ENCODE measurements at places on chromosomes 16 and 17.

GRCh38 chr17:57676543-57676942 lies 68.6 kb downstream of the CCDC182 start:
- DNase-seq: no peak

- no peak for DNase-seq
Observed at GRCh38 chr16:88678224-88678979, 7.9 kb downstream of the SNAI3 start.

DNA sequence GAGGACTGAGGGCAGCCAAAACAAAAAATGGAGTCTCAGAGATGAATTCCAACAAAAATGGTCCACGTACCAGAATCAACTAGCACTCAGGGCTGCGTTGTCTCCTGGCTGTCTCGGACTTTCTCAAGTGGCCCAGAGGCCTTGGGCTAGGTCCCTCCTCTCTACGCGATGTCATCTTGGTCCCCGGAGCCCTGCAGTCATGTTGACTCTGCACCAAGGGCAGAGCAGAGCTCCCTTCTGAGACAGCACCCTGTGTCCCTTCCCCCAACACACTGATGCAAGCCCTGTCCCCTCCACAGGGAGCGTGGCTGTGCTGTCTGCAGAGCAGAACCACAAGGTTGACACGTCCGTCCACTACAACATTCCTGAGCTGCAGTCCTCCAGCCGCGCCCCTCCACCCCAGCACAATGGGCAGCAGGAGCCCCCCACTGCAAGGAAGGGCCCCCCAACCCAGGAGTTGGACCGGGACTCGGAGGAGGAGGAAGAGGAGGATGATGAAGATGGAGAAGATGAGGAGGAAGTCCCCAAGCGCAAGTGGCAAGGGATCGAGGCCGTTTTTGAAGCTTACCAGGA lies 20.8 kb downstream of the GINS2 start:
- no peak for DNase-seq

DNA sequence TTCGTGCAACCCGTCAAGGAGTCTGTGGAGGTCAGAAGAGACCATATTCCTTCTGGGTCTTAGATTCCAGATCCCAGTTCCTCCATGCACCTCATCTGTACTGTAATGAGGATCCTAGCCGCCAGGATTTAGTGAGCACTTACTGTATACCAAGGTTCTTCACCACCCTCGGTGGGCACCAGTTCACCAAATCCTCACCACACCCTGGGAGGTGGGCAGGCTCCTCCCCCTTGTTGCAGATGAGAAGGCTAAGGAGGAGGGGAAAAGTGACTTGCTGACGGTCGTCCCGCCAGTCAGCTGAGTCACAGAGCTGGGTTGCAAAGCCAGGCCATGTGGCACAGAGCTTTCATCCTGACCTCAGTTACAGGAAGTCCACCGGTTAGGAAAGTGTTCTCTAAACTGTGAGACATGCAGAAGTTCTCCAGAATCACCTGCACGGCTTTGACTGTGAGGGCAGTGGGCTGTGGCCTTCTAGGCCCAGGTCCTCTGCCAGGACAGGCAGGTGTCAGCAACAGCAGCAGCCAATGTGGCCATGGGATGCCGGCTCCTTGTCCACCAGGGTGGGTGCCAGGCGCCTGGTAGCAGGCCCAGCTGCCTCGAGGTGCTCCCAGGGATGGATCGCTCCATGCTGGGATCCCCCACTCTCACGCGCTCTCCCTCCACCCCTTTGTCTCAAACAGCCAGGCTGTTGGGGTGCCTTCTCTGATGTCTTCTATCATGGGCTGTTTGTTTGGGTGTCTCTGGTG lies 240.3 kb upstream of the GSE1 start:
- no peak for DNase-seq

DNA sequence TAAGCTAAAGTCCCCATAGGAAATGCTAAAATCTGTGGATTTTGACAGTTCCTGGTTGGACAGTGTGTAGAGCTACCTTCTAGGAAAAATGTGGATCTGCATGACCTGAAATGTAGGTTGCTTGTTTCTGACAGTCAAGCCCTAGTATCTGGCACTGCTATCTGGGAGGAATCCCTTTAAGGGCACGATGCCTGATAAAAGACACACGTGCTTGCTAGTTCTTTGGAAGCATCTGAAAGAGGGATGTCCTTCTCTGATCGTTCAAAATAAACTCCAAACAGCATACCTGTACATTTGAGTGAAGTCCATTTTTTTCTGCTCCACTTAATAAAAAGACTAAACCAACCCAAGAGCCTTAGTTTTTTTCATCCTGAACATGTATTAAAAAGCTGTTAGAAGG lies 101.3 kb downstream of the CDK5R1 start:
- no peak for DNase-seq

DNA sequence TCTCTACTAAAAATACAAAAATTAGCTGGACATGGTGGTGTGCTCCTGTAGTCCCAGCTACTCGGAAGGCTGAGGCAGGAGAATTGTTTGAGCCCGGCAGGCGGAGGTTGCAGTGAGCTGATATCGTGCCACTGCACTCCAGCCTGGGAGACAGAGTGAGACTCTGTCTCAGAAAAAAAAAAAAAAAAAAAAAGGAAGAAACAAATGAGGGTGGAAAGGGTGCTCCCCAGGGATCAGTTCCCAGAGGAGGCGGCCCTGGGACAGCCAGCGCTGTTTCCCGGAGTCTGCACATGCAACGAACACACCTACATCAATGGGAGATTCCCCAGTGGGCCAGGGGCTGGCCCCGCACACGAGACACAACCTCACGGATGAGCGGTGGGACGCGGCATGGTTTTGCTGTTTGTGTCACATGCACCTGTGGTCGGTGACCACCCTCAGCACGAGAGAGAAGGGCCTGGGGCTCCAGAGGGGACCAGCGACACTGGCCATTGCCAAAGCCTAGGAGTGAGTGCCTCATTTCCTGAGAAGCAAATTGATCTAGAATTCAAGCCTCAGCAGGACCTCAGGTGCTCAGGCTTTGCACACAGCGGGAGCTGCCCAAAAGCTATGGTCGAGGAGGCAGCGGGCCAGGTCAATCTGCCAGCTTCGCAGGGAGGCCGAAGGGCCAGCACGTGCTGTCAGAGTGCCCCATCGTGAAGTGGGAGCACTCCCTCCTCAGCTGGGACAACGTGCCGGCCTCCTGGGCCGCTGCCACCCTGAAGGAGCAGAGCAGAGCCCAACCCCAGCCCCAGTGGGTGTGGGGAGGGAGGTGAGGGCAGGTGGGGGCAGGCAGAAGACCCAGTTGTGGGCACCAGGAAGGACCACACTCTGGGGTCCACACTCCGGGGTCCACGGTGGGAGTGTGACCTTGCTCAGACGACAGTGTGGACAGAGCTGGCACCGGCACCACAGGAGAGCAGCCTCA lies 13.8 kb upstream of the WDR45B start:
- DNase-seq: no peak

- no peak for DNase-seq
Observed at GRCh38 chr17:75755205-75755901, 9.6 kb downstream of the GALK1 start.

DNA sequence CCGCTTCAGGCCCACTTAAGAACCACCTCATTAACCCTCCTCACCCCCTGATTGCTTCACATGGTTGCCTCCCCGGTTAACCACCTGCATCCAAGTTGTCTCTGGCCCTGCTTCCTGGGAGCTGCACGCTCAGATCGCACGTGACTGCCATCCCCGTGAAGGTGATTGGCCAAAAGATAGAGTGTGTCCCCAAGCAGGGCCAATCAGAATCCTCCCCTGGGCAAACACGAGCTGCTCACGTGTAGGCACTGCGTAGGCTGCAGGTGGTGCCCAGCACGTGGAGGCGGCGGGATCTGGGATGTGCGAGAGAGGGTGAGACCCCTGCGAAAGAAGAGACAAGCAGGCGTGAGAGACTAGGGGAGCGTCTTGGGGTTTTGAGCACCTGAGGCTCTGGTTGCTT lies 111.8 kb upstream of the CRHR1 start:
- no peak for DNase-seq

DNA sequence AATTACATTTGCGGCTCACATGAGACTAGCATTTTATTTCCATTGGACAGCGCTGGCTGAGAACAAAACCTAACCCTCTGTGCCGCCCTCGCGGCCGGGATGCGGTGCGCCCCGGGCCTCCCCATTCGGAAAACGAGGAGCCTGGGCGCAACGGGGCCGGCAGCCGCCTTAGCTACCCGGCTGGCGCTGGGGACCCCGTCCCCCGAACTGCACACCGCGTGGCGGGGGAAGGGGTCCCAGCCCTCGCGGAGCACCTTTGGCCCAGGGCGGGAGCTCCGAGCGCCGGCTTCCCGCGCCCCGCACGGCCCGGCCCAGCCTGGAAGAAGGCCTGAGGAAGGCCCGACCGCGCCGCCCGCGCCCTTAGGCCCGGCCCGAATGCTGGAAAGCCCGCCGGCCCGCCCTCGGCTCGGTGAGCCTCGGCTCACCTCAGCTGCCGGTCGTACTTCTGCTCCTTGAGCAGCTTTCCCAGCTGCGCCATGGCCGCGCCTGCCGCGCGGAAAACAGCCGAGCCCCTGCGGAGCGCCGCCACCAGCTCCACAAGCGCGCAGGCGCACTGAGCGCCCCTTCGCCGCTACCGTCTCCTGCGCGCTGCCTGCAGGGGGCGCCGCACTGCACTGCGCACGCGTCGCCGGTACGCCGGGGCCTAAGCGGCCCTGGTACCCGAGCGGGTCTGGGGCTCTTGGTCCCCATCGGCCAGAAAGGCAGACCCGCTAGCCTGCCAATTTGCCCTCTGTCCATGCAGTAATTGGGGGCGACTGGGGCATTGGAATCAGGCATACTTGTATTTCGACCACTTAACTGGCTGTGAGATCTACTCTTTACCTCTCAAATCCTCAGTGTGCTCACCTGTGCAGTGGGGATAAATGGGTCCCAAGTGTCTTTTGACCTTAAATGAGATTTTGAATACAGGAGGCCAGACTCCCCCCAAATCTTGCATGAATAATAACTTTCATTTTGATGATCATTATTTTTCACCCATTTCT lies at the start of gene NAE1:
Gene NAE1, minus strand, starts transcription at position 555 of the 983 bp plus-strand sequence. Its CDS starts 77 bp downstream, at position 478.
- DNase-seq: peak; percentile 86

DNA sequence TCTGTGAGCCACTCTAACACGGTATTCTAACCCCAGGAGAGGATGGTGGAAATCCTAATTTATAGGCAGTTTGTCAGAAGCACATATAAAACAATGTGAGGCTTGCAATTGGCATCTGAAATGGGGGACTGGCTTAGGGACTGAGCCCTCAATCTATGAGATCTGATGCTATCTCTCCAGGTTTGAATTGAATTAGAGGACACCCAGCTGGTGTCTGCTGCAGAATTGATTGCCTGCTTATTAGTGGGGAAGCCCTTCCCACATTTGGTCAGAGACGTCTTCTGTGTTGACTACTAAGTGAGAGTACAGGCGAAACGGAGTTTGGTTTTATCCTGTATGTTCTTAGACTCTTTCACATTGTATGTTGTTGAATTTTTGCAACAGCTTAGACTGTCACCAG lies 13.6 kb upstream of the TMIGD1 start:
- no peak for DNase-seq

DNA sequence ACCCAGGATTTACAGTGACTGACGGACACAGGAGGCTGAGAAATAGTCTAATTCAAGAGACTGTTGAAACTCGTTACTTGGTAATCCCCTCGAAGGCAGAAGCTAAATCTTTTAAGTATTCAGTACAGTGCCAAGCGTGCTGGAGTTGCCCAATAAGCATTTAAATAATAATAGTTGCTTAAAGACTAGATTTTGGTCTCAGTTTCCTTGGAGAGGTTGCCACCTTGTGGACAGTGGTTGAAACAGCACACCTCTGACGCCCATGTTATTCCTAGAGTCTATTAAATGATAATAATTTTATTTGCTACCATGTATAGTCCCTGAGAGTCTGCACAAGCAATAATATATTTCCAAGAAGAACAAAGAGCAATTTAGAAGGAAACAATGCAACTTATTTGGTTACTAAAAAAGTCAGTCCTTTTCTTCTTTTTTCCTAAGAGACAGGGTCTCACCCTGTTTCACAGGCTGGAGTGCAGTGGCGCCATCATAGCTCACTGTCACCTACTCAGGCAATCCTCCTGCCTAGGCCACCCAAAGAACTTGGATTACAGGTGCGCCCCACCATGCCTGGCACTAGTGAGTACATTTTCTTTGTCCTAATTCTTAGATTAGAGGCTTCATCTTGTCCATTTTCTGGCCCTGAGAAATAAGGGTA lies 138.0 kb upstream of the NUDT7 start:
- peak; percentile 28 for DNase-seq

DNA sequence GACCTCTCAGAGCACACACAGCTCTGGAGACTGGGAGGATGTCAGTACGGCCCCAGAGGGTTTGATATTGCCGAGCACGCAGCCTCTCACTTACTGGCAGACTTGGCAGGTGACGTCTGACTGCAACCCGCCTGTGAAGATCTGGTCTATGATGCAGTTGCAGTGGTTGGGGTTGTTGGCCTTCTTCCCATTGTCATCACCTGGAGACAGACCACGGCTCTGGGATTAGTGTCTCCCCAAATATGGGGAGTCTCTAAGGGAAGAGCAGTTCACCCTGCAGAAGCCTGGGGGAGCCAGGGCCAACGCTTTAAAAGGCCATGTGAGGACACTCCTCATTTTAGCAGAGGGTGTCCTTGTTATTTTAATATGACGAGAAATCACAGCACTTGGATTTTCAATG lies 30.1 kb downstream of the USP22 start:
- no peak for DNase-seq

GRCh38 chr16:54431997-54432896 lies 145.7 kb upstream of the IRX3 start:
- no peak for DNase-seq

DNA sequence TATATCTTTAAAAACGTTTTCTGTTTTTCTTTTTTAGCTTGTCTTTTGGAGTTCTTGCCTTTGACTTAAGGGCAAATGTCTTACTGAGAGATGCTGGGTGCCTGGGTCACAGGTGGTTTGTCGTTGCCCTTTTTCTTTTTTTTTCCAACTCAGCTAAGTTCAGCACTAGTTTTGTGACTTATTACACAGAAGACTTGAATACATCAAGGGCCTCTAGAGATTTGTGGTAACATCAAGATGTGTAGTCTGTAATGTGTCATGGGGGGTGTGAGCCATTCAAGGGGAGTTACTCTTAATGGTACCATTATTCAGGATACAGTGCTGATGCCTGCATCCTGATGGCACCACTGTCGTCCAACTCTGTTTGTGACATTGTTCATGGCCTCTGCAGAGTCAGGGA lies 95.1 kb downstream of the PRKCA start:
- no peak for DNase-seq

All from T-cell (primary cell).